ENCODE measurements at places on chromosomes 3 and 15.

- no peak for DNase-seq
Observed at GRCh38 chr3:32106929-32107362, 526 bp downstream of the GPD1L start.

GRCh38 chr15:68934341-68934740 lies 4.0 kb downstream of the SPESP1 start:
- DNase-seq, result no peak

DNA sequence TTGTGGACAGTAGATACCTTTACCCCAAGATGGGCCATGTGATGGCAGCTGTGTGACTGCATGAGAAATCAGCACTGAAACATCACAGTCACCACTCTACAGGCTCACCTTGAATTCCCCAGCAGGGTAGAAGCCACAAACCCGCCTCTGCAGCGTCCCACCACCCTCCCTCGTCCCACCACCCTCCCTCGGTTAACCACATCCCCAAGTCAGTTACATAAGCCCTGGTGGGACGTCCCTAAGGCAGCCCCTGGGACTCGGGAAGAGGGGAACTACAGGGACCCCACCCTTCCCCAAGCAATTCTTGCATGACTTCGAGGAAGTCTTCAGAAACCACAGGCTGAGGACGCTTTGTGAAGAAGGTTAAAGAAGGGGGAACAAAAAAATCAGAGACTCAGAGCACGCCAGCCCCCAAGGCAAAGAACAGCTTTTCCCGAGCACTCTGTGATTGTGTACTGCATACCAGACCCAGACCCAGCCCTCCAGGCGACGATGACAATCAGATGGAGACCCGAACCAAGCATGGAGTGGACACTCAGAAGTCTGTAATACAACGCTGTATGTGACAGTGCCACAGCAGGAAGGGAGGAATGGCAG lies 60.5 kb downstream of the SH3BP5 start:
- DNase-seq, result no peak

GRCh38 chr3:8743021-8743601 lies 9.5 kb downstream of the CAV3 start:
- no peak for DNase-seq

- DNase-seq, result no peak
Observed at GRCh38 chr15:88658070-88658965, 19.5 kb downstream of the ISG20 start.

GRCh38 chr3:51935886-51936755 lies 5.6 kb downstream of the RRP9 start:
- DNase-seq, result no peak

GRCh38 chr15:63981596-63982320 lies 64.5 kb downstream of the DAPK2 start:
- DNase-seq, result no peak

DNA sequence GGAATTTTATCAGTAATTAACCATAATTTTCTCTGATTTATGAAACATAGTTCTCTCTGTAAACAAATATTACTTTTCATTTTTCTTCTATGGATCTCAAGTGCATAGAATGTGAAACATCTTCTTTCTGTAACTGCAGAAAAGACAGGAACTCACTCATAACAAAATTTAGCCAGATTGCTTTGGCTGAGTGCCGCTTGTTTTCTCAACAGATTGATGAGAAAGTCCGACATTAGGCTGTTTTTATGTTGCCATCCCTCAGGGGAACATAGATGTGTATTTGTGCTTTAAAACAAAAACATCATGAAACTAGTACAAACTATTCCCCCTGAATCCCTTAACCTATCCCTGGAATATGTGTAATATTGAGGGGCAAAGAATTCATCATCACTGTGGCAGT lies 154.2 kb downstream of the B3GALNT1 start:
- no peak for DNase-seq

DNA sequence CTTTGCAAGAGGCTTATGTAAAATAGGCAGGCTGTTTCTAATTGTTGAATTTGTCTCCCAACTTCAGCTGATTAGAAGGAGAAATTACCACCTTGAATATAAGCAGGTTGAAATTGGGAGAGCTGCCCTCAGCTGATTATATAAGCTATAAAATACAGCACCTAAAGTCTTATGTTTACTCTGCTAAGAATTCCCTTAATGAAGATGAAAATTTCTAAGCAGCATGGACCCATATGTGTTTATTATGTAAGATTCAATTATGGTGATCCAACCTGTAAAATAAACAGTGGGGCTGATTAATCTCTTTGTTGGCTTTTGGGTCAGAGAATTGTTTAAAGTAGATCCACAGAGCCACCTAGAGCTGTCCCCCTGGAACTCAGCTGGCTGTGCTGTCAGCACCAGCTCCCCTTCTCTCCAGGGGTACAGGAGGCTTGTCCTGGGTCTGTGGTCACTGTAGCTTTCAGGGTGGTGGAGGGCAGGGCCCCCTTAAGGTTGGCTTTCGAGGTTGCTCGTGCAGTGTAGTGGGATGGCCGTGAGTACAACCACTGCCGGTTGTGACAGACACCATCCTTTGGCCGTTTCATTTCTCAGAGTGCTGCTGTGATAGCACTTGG lies 9.5 kb downstream of the SLCO3A1 start:
- DNase-seq, result no peak

DNA sequence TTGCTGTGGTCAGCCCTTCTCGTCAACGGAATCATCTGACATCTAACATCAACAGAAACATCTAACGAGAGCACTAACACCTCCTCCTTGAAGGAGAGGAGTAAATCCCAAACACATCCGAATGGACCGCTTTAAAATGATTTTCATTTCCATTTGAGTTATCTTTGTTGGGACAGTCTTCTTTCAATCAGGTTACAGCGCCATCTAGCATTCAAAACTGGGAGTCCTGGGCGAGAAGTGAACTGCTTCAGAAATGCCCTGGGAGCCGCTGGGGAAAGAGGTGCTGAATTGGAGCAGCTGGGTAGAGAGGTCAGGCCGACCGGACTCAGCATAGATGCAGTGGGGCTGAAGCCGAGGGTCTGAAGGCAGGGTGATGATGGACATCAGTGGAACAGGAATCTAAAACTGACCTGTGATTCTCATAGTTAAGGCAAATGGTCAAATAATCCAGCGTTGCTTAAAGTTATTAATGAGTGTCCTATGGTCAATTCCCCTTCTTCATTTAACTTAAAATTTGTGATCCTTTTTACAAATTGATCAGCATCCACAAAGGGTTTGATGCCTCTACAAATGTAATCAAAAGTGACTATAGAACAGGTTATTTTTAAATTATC lies 170.0 kb upstream of the NDN start:
- DNase-seq, result peak; percentile 62

DNA sequence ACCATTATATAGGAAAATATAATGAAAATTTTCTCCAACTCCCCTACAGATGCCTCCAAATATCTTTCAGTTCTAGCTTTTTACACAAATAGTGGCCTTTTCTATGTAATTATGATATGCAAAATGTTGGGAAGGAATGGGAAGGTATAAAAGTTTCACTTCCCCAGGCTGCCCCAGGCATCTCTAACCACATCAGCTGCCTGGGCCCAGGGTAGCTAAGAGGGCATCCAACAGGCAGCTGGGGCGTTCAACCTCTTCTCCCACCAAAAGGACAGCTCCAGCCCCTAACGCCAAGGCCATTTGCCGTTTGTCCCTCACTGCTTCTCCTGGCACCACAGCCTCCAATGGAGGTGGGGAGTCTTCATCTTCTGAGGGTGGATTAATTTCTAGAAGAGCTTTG lies 188.1 kb upstream of the TSC22D2 start:
- DNase-seq, result no peak

DNA sequence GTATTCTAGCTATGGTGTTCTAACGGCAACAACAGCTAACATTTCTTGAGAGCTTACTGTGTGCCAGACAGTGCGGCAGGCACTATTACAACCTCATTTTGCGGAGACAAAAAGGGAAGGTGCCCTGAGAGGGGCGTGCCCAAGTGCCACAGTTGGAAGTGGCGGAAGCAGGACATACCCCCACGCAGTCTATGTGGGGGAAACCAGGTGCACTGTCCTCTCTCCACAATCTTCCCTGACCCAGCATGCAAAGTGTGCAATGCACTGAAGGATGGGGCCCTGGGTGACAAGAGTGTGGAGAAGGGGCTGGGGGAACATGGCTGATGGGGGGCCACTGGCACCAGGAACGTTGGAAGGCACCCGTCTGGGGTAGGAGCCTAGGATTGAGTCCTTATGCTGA lies 8.6 kb downstream of the ANP32A start:
- DNase-seq, result no peak

GRCh38 chr15:56732886-56733135 lies 498 bp downstream of the ZNF280D start:
- peak; percentile 61 for DNase-seq

DNA sequence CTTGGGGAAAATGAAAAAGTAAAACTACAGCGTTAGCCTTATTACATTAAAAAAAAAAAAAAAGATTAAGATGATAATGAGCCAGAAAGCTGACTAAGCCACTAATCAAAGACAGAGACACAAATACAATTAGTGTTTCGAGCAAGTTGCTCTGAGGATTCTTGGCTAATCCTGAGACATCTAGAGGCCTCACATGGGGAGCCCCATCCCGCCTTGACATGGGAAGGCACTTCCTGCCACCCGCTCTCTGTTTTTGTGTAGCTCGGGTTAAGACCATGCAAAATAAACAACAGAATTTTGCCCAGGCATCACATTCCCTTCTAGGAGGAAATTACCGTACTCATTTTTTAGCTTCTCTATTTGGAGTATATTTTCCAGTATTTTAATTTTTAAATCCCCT lies 15.3 kb downstream of the HESX1 start:
- DNase-seq, result no peak

DNA sequence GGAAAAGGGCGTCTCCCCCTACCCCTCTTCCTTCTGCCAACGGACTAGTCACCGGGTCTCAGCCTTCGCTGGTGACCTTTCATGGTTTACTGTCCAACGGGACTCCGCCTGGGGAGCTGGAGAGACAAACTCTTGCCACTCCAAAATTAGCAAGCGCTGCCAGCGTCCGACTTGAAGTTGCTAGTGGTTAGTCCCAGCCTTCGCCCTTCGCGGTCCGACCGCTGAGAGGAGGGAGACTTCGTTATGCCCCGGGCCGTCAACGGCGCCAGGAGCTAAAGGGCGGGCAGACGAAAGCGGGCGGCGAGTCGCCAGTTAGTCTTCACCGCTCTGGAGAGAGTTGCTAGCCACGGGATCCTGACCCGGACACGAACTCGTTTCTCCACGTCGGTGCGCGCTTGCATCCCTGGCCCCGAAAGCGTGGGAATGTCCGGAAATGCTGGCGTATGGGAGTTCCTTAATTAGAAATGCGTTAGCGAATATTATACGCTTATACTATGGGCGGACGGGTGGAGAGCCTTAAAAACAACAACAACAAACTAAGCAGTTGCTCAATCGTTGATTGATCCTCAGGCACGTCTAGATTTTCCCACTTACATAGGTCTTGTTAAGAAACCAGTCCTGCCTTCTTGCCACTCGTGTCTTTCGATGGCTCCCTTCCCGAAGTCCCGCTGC lies 716 bp downstream of the SMC4 start:
- peak; percentile 26 for DNase-seq

GRCh38 chr3:148265841-148266240 lies 431.9 kb upstream of the AGTR1 start:
- no peak for DNase-seq

DNA sequence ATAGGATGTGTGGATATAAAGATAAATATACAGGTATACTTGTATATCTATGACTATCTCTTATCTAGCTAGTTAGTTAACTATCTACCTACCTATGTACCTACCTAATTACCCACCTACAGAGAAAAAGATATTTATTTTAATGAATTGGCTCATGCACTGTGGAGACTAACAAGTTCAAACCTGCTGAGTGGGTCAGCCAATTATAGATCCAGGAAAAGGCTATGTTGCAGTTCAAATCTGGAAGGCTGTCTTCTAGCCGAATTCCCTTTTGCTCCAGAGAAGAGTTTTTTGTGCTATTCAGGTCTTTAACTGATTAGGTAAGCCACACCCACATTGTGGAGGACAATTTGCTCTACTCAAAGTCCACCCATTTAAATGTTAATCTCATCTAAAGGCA lies 335.0 kb downstream of the GRM7 start:
- DNase-seq, result no peak

DNA sequence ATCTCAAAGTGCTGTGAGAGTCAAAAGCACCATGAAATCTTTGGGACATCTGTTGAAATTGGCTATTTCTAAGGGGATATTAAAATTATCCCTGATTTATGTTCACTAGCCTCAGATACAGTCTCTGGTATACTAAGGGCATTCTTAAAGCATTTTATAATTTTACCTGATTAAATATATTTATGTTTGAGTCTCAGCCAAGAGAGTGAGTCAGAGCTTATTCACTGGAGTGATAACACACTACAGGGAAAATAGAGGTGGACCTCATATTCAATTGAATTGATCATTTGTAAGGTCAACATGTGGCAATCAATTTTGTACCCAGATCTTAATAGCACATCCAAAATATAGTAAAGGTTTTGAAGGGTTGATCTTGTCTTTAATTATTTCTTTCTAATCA lies 733.6 kb downstream of the EPHA3 start:
- DNase-seq, result no peak

GRCh38 chr3:25781758-25782594 lies 1.3 kb downstream of the NGLY1 start:
- no peak for DNase-seq

GRCh38 chr3:10187290-10187876 lies 22.7 kb downstream of the IRAK2 start:
- peak; percentile 84 for DNase-seq

DNA sequence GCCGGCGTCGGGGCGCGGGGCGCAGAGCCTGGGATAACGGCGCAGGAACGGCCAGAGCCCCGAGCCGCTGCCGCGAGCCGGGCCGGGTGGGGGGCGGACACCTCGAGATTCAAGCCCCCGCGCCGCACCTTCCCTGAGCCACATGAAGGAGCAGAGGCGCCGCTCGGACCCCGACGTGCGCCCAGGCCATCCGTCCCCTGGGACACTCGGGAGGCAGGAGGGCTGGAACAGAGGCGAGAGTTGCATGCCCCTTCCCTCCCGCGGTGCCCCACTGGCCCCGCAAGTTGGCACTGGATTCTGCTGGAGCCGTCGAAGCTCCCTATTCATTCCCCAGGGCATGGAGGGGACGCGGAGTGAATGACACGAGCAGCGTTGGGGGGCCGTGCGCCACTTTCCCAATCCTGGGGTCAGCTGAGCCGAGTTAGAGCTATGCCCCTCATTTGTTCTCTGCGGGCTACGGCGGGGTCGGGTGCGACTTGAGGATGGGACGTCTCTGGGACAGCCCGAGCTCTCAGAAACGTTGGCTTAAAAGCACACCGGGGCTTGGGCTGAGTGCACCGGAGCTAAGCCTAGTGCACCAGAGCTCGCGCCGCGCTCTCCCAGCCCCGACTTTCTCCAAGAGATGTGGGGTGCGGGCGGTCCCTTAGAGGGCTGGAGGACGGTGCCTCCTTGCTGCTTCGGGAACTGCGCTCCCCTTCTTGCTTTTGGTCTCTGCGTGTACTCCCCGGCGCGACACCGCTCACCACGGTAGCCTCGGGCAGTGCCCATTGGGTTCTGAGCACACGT lies 588 bp downstream of the SLC6A1 start:
- DNase-seq, result no peak

DNA sequence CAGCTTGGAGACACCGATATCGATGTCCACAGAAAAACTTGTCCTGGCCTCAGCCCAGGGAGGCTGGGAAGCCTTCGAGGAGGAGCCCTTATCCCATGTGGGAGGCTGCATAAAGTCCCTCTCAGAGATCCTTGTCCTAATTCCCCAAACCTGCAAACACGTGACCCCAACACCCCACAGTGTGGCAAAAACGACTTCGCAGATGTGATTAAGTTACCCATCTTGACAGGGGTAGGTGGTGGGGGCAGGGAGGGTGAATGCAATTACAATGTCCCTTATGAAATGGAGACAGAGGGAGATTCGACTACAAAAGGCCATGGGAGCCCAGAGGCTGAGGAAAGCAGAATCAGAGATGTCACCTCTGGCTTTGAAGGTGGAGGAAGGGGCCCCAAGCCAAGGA lies 2.3 kb upstream of the TLR9 start:
- no peak for DNase-seq

Data from pons (tissue), 1 donor.